ENCODE measurements at places on chromosomes 16 and 17.

DNA sequence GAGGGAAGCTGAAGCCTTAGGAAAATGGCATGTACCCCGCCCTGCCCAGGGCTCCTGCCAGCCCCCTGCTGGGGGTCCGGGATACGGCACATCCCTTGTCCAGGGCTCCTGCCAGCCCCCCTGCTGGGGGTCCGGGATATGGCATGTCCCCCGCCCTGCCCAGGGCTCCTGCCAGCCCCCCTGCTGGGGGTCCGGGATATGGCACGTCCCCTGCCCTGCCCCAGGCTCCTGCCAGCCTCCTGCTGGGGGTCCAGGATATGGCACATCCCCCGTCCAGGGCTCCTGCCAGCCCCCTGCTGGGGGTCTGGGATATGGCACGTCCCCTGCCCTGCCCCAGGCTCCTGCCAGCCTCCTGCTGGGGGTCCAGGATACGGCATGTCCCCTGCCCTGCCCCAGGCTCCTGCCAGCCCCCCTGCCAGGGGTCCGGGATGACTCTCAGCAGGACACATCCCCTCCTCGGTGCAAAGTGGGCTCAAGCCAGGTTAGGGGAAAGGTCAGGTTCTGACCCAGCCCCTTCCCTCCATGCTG is 43.2 kb downstream of the RPH3AL start:
- DNase-seq: no peak

DNA sequence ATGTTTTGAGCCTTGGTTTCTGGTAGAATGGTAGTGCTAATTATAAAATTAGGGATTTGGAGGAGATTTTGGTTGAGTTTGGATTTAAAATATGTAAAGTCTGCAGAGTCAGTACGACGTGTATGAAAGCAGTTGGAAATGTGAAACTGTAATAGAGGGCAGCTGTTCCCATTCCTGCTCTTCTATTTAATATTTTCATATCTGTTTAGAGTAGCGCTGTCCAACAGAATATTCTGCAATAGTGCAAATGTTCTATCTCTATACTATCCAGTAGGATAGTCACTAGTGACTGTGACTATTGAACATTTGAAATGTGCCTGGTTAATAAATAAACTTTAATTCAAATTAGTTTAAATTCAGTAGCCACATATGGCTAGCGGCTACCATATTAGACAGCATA is 443.4 kb upstream of the SOX9 start:
- no peak for DNase-seq

DNA sequence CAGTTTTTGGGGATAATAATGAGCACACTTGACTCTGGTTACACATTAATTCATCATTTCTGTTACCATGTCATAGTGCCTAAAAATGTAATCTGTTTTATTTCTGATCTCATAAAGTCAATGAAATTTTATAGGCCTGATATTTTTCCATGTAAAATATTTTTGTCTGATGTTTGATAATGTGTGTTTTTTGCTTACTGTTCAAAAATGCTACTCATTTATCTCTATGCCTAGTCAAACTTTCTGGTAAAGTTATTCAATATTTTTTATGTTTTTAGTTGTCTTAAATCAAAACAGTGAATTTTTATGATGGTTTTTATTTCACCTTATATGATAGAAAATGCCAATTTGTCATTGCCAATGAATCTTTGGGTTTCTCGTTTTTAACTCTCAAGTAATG is 147.0 kb downstream of the AHSP start:
- no peak for DNase-seq

- DNase-seq: no peak
Measured at GRCh38 chr17:35046740-35047283, 16.7 kb downstream of the RFFL start.

GRCh38 chr17:59863616-59864015 is 29.1 kb downstream of the TUBD1 start:
- DNase-seq: no peak
